ENCODE measurements at places on chromosomes 7 and 10.

DNA sequence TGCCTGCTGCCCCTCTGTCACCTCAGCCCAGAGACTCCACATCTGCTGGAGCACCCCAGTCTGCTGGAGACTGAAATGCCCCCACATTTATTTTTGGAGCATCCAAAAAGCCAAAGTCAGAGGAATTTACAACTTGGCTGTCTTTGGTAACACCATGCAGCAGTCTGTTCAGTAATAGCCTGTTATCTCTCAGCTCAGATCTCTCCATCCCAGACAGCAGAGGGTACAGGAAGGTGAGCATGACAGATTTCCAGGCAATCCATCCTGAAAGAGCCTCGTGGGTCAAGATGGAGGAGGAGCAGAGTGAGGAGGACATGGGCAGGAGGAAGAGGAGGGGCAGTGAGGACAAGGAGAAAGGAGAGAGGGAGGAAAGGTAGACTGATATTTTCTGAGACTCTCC, 55.9 kb downstream of the GRID1 start:
- DNase-seq = no peak

DNA sequence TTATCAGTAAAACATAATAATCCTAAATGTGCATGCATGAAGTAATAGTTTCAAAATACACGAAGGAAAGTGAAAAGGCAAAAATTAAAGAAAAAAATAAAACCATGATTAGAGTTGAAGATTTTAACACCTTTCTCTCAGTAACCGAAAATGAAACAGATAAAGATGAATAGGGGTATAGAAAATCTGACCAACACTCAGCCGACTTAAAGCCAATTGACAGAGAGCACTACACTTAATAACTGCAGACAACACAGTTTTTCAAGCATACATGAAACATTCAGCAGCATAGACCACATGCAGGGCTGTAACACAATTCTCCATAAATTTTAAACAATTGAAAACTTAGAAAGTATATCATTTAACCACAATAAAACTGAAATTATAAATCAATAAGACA, 76.1 kb downstream of the CUBN start:
- DNase-seq = no peak

- no peak for DNase-seq
These were observed 10.9 kb downstream of the GPR141 start for GRCh38 chr7:37694208-37695094.

DNA sequence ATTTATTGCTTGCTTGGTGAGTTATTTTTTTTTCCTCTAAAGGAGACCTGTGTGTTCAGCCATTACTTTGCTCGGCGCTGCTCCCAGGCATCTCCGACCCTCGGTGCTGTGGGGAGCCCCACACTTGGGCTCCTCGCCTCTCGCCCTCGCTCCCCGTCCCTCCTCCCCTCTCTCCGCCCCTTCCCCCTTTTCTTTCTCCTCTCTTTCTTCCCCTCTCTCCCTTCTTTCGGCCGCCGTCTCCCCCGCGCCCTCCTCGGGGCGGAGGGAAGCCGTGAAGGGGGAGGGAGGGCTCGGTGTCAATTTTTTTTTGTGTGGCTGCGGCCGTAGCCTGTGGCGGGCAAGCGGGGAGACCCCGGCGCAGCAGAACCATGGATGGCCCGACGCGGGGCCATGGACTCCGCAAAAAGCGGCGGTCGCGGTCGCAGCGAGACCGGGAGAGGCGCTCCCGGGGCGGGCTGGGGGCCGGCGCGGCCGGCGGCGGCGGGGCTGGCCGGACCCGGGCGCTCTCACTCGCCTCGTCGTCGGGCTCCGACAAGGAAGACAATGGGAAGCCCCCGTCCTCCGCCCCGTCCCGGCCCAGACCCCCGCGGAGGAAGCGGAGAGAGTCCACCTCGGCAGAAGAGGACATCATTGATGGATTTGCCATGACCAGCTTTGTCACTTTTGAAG, 1.1 kb downstream of the AUTS2 start:
- peak; percentile 43 for DNase-seq

GRCh38 chr7:98283127-98283886, 1.8 kb downstream of the BRI3 start:
- no peak for DNase-seq

- DNase-seq = peak; percentile 9
These were observed 77.3 kb upstream of the TCF7L2 start for GRCh38 chr10:112872728-112873127.

- DNase-seq = no peak
These were observed 175.6 kb downstream of the HDAC9 start for GRCh38 chr7:18671176-18671575.

DNA sequence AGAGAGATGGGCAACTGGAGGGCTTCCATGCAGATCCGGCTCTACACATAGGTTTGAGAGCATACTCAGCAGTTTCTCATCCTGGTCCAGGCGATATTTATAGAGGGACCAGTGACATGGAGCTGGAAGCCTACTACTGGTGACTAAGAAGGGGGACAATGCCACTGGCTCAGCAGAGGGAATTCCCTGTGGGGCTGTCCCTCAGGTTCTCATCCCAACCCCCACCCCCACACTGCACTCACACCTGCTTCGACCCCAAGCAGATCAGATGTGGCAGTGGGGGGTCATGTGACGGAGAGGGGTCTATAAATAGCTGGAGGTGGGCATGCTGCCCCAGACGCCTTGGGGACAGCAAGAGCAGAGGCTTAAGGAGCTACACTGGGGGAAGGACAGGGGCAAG, at the start of gene CLCN1:
Gene CLCN1 (plus strand): TSS at position 336 of the 400 bp plus-strand sequence. CDS start 102 bp downstream, outside the sequence.
- DNase-seq = no peak

DNA sequence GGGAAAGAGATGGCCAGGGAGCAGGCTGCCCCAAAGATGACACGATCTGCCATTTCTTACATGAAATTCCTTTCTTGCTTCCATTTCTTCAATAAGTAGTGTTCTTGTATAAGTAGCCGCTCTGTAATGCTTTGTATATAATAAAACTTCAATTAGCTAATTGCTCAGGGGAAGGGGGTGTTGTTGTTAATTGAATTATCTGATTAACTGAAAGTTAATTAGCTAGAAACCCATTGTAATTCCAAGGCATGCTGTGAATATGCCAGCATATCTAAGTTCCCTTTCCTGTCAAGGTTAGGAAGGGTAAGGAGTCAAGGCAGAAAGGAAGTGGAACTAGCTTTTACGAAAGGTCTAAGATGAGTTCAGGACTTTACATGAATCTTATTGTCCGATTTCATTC, 765.9 kb downstream of the TYW1 start:
- no peak for DNase-seq

- no peak for DNase-seq
These were observed 90.4 kb downstream of the ITIH5 start for GRCh38 chr10:7576340-7576739.

- no peak for DNase-seq
These were observed 356.9 kb upstream of the PRKCQ start for GRCh38 chr10:6936931-6937330.

GRCh38 chr10:11146402-11147171, 128.9 kb downstream of the CELF2 start:
- DNase-seq = no peak

DNA sequence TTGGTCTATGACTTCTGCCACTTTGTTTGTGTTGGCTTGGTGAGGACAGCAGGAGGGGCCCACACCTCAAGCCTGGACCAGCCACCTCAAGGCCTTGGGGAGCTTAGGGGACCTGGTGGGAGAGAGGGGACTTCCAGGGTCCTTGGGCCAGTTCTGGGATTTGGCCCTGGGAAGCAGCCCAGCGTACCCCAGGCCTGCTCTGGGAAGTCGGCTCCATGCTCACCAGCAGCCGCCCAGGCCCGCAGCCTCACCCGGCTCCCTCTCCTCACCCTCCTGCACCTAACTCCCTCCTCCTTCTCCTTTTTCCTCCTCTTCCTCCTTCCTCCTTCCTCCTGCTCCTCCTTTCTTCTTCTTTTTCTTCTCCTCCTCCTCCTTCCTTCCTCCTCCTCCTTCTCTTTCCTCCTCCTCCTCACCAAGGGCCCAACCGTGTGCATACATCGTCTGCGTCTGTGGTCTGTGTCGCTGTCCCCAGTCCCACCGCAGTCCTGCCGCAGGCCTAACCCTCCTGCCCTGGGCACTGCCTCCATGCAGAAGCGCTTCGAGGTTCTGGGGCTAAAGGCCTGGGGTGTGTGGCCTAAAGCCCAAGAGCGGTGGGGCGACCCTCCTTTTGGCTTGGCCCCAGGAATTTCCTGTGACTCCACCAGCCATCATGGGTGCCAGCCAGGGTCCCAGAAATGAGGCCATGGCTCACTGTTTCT, 5.3 kb downstream of the EN2 start:
- DNase-seq = no peak

DNA sequence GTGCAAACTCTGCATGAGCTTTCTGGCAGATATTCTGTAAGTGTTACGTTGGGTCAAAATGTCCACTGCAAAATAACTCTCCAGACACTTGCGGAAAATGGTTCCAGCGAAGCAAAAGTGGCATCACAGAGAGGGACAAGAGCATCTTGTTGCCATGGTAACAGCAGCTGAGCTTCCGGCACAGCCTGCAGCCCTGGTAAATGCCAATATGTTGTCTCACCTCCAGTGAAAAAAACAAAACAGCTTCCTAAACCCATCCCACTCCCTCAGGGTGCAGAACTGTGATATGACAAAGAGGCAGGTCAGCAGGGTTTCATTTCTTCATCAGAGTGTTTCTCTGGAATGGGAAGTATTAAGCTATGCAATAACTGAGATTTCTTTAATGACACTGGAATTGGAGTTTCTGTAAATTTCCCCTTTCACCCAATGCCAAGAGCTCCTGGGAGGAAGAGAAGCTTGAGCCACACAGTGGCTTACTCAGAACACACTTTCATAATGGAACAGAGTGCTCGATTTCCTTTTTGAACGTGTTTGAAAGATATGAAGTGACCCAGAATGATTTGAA, 65.6 kb downstream of the FOXI2 start:
- DNase-seq = no peak
